Stimulated activated naive B cell treated with anti-CD40 and anti-IgM and Interleukin-4, amounts not matched to agents 10 μg/mL and 1 μg/mL and 100 μg/mL, for 72 hours (primary cell): ENCODE measurements at places on chromosomes 12 and 14.

- H3K4me3 ChIP-seq: no peak overlapping the region
- H3K27me3 ChIP-seq: no peaks in the 10 kb centered on the region
- no peaks in the 10 kb centered on the region for H3K36me3 ChIP-seq
- DNase-seq: no peak
- no peaks in the 10 kb centered on the region for H3K4me1 ChIP-seq
- H3K27ac ChIP-seq: no peak overlapping the region
These were observed 601.8 kb downstream of the SLC16A7 start for GRCh38 chr12:60197589-60197988.

- peaks cover 22% of the 10 kb centered on the region for H3K36me3 ChIP-seq
- no peak for DNase-seq
- no peak overlapping the region for H3K4me3 ChIP-seq
- no peak overlapping the region for H3K27ac ChIP-seq
- peaks cover 14% of the 10 kb centered on the region for H3K4me1 ChIP-seq
These were observed 98.9 kb downstream of the DENND5B start for GRCh38 chr12:31491841-31492598.

GRCh38 chr12:13167226-13167625 lies 29.3 kb upstream of the EMP1 start:
- peaks cover 8% of the 10 kb centered on the region for H3K4me1 ChIP-seq
- H3K27me3 ChIP-seq: peaks cover 20% of the 10 kb centered on the region
- no peaks in the 10 kb centered on the region for H3K36me3 ChIP-seq
- H3K4me3 ChIP-seq: no peak overlapping the region

- H3K27ac ChIP-seq: no peak overlapping the region
- no peaks in the 10 kb centered on the region for H3K36me3 ChIP-seq
- H3K4me3 ChIP-seq: no peak overlapping the region
- H3K27me3 ChIP-seq: no peaks in the 10 kb centered on the region
These were observed 1029.4 kb downstream of the TRHDE start for GRCh38 chr12:73301530-73301929.

DNA sequence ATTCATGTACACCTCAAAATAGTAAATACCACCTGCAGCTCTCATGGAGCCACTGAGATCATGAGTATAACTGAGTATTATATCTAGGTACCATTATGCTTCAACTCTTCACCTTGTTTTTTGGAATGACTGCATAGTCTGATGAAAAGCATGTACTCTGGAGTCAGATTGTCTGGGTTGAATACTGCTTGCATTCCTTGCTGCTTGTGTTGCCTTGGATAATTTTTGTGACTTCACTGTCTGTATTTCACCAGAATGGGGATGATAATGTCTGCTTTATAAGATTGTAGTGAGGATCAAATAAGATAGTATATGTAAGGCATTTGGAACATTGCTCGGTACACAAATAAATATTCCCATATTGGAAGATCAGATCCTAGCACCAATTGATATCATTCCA lies 54.2 kb downstream of the SUSD6 start:
- peaks cover 34% of the 10 kb centered on the region for H3K36me3 ChIP-seq
- H3K4me1 ChIP-seq: peaks cover 97% of the 10 kb centered on the region
- no peak overlapping the region for H3K4me3 ChIP-seq
- H3K27ac ChIP-seq: peak overlapping the region; percentile 89
- H3K27me3 ChIP-seq: no peaks in the 10 kb centered on the region
